ENCODE measurements at places on chromosomes 4 and X. TPM values are rescaled to one million over a fixed set of nuclear protein-coding genes. Genes with fewer than 3 reads are reported as not detected.
A peak's percentile ranks its signal among the peaks of the same experiment; 100 is the strongest.

PPBP gene
- 3.5 TPM for polyA plus RNA-seq

ADGRA3 gene
- polyA plus RNA-seq, result 54.5 TPM

TLR6 gene
- 1.4 TPM for polyA plus RNA-seq

- peak; percentile 8 for DNase-seq
These were observed 335.4 kb downstream of the UNC5C start for GRCh38 chr4:95213366-95213765.

DNA sequence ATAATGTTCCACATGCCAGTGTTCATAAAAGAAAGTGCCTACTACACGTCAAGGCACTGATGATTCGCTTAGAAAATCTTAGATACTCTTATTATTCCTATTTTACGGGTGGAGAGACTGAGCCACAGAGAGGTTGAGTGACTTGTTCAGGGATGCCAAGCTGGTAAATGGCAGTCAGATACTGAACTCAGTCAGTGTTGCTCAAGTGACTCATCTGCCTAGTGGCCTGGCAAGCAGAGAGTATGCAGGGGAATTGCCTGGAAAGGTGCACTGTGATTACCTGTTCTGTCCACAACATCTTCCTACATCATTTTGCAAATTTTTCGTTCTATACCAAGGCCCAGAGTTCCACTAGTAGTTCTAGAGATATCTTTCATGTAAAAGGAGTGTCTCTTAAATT is 68.4 kb downstream of the RAPGEF2 start:
- DNase-seq, result no peak

- DNase-seq, result no peak
These were observed 130.0 kb downstream of the CPZ start for GRCh38 chr4:8722556-8722955.

Measured in hindlimb muscle (tissue), 1 donor.